Stimulated activated CD8-positive, alpha-beta memory T cell treated with anti-CD3 and anti-CD28 coated beads, Interleukin-2, amount 100 ng/mL, for 1 hour (primary cell): ENCODE measurements at places on chromosomes 16 and 17.

DNA sequence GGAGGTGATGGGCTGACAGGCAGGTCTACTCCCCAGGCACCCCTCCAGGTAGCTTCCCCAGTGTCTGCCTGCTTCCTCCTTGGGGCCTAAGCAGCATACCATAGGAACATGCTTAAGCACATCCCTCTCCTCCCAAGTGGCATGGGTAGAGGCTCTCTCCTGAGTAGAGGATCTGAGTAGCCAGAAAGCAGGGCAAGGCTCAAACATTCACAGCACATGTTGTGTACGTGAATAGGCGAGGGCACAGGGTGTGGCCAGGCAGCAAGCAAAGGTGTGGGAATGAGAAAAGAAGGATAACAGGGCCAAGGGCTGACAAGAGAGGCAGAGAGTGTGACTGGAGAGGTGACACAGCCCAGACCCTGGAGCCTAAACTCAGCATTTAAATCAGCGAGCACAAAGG is 29.7 kb upstream of the GFOD2 start:
- no peak for DNase-seq

GRCh38 chr16:56748826-56749225 is 18.9 kb downstream of the NUP93 start:
- DNase-seq = no peak

DNA sequence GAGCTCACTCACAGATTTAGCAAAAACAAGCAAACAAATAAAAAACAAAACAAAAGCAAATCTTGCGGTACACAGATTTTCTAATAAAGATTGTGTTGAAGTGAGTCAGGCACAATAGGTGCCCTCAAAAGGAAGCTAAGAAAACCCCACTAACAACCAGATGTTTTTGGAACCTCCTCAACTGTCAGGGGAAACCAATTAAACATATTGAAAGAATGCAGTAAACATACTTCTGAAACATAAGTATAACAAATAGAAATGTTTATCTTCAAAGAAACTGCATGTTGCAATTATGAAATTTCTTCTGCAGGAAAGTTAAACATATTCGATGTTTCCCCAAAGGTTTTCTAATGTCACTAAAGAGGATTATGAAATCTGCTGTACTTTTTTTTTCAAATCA is 110.5 kb upstream of the CORO6 start:
- DNase-seq = no peak

- DNase-seq = no peak
These were observed 1.6 kb downstream of the PRSS41 start for GRCh38 chr16:2799859-2800226.

DNA sequence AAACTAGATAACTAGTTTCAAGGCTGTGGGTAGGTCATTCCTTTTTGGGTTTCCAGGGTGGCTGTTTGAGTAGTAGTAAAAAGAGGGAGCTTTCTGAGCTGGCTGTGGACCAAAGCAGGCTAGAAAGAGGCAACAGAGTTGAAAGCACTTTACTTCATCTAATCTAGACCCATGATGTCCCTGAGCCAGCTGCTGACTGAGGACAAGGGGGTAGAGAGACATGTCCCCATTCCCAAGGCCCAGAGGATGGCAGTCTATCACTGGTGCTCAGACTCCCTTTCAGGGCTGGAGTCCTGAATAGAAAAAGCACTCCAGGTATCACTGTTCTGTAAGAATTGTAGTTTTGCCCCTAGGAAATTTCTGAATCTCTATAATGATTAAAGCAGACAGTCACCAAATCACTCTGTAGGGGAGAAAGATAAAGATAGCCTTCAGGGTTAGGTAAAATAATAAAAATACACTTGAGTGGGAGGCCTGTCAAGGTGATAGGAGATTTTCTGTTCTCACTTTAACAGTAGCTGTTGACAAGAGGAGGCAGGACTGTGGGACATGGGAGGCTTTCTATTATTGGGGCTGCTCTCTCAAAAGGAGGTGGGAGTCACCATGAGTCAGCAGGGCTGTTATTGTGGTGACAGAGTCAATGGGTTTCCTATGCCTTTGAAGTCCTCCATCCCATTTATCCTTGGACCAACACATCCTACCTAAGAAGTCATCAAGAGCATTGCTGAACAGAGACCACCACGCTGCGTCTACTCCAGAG is 190.2 kb upstream of the MPHOSPH6 start:
- DNase-seq = no peak

DNA sequence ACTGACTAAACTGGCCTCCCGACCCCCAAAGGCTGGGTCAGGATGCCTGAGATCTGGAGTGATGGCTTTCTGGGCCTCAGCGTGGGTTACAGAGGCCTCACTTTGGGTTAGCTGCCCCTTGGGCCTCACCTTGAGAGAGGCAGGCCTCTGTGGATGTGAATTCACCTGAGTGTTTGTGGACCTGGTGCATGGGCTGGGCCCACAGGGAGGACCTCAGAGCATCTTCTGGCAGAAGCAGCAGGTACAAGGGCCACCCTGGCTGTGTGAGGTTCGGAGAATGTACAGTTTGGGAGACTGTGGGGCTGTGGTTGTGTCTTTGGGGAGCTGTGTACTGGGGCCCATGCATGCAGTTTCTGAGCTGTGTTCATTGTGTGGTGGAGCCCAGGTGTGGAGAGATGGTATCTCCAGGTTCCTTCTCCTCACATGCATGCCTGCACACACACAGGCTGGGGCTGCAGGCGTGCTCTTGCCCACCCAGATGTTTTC is 18.3 kb downstream of the RARA start:
- DNase-seq = no peak

DNA sequence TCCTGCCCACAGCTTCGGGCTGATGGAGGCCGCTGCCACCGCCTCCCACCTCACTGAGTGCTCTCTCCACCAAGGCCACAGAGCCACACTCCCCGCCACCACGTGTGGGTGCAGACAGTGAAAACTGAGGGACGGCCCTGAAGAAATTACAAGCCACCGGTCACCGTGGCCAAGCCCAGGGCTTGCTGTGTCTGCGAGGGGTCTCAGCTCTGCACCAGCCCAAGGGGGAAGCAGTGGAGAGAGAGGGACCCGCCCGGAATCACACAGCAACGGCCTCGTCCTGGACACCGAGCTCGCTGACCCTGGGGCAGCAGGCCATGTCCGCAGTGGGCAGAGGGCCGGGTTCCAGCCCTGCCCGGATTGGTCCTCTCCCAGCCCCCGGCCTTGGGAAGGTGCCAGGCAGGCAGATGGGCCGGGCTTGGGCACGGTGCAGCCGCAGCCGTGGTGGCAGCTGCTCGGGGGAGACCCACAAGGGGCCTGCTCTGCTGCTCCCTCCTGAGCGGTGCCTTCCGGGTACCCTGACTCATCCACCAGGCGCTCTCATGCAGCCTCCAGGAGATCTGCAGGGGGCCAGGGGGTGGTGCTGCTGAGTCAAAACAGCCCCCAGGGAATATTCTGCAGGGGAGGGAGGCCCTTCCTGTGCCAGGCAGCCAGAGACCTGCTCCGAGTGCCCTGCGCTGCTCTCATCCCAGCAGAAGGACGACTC is 52.0 kb downstream of the CBFA2T3 start:
- no peak for DNase-seq

GRCh38 chr17:82648742-82649331 is 593 bp upstream of the WDR45B start:
- DNase-seq = no peak

DNA sequence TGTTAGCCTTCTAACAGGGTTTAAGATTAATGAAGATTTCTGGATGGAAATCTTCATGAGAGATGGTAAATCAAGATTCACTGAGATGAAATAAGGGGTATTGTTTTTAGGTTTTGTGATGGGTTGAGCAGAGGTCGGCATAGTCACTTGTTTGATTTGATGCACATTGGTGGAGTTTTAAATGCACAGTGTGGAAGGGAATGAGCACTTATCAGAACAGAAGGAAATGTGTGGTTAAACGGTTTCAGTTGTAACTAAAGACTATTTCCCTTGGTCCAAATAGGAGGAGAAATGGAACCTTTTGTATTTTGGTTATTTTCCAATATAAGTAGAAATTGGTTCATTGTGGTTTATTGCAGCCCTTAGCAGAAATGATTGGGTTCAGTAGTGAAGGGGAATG is 34.1 kb downstream of the CBFB start:
- no peak for DNase-seq

GRCh38 chr16:81928975-81929374 is 82.3 kb downstream of the SDR42E1 start:
- DNase-seq = no peak
